Osteocyte (in vitro differentiated cells): ENCODE measurements at places on chromosomes 3 and 15.

DNA sequence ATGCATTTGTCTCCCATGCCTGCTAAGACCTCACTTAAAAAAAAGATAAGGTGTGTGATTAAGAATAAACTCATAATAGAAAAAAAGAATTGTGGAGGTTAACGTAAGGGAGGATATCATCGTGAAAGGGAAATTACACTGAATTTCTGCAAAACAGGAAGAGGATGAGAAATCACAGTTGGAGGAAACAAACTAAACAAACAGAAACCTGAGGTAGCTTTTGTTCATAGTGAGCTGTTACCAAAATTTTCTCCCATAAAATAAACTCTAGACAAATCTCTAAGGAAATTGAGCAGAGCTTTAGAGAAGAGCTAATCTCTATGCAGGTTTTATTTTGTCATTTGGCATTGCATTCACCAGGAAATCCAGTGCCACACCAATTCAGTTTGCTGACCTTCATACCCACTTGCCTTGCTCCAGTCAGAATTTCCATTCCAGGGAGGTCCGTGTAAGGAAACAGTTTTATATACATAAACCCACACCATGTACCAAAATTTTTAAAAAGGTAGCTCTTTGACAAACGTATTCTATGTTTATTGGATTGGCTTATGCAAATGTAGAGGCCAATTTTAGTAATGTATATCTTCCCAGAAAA lies 231.2 kb downstream of the MBNL1 start:
- no peak for DNase-seq

DNA sequence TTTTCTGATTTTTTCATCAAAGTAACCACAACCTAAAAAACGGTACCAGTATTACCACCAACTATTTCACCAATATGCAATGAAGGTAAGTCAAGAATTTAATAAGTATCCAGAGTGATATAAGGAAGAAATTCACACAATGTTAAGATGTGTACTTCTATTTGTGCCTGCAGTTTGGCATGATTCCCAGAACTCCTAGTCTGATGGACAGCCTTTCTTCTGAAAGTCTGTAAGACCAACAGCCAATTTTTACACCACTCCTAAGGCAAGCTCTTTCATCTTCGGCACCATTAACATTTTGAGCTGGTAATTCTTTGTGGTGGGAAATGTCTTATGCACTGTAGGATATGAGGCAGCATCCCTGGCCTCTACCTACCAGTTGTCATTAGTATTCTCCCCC lies 108.3 kb downstream of the VPS13C start:
- no peak for DNase-seq

GRCh38 chr3:119681279-119681678 lies 4.1 kb upstream of the COX17 start:
- DNase-seq, result no peak

- DNase-seq, result no peak
Measured at GRCh38 chr15:87662575-87662974, 594.0 kb downstream of the NTRK3 start.

GRCh38 chr3:32832193-32832592 lies 14.4 kb downstream of the TRIM71 start:
- DNase-seq, result no peak

DNA sequence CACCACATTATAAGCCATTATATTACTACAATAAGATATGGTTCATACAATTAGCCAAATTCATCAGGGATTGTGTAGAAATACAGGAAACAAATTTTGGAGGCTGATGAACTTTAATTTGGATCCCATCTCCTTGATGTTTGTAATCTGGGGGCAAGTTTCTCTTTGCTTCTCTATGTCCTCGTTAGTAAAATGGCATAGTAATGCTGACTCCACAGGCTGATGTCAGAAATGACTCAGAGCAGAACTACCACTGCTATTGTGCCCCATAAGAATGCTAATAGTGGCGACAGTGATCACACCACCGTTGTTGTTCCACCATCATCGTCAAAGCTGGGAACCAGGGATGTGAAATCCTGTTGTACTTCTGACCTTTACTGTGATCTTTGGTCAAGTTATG lies 722.3 kb upstream of the LMCD1 start:
- no peak for DNase-seq

GRCh38 chr3:48428572-48429316 lies 1.1 kb downstream of the PLXNB1 start:
- no peak for DNase-seq

- no peak for DNase-seq
Measured at GRCh38 chr3:168620854-168621253, 525.1 kb upstream of the GOLIM4 start.

- DNase-seq, result no peak
Measured at GRCh38 chr3:117130222-117130621, 420.6 kb downstream of the TUSC7 start.

DNA sequence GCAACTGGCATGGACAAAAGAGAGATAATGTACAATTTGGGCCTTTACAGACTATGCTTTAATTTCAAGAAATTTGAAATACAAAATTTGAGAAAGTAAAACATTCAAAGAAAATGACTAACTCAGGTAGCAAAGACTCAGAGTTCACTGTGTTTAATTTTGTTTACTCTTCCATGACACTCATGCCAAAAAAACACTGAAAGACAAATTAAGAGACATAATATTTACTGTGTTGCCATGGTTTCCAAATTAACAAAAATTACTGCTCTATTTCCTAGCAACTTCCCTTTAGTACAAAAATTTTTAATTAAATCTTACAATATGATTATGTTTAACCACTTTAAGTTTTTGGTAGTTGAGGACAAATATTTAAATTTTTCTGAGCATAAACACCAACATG lies 29.6 kb downstream of the LRRFIP2 start:
- no peak for DNase-seq
